Adrenal gland (tissue), 19 donors: ENCODE measurements at places on chromosomes 12 and 14.

DNA sequence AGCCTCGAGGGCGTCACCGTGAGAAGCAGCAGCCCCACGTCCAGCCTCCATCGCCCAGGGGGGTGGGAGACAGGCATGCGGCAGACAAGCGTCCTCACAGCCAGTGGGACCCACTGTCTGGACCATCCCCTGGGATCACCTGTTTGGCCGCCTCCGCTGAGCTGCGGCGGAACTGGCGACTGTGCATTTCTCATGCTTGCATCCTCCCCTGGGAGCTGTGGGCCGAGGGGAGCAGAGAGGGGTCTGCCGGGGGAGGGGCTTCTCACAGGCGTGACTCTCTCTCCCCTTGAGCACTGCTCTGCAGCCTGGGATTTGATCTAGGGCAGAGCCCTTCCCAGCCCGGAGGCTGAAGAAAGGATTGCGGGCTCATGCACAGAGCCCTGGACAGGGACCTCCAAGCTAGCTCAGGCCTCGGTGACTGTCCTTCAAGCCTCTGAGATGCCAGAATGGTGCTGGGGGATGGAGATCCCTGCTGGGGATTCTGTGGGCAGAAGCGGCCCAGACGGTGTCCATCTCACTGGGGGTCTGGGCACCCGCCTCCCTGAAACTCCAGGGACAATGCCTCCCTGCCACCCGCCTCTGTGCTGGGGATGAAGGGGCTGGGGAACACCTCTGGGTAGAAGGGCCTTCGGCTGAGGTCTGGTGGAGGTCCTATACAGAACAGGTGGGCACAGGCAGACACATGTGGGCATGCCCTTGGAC lies 61.1 kb downstream of the PRIMA1 start:
- DNase-seq, result no peak

- DNase-seq, result no peak
Observed at GRCh38 chr12:27274706-27275105, 30.6 kb downstream of the STK38L start.

DNA sequence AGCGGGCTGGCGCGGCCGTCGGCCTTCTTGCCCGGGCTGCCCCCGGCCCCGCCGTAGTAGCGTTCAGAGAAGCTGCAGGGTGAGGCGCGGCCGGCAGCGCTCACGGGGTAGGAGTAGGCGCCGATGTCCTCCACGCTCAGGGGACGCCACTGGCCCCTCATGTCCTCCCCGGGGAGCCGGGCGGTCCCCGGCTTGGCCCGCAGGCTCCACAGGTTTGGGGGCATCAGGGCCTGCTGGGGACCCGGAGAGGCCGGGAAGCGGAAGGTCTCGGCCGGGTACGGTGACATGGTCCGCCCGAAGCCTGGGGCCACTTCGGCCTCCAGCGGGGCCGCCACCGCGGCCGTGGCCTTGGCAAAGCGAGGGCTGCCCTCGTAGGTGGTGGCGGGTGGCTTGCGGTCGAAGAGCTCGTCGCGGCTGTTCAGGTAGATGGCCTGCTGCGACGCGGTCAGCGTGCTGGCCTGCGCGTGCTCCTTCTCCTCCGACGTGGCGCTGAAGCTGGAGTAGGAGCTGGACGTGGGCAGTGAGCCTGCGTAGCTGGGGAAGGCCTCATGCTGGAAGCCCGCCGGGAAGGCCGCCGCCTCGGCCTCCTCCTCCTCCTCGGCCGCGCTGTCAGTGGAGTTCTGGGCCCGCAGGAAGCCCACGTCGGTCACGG lies 48.7 kb downstream of the BEGAIN start:
- DNase-seq, result peak; percentile 13

GRCh38 chr12:25644979-25645378 lies 91.9 kb upstream of the LMNTD1 start:
- DNase-seq, result no peak

DNA sequence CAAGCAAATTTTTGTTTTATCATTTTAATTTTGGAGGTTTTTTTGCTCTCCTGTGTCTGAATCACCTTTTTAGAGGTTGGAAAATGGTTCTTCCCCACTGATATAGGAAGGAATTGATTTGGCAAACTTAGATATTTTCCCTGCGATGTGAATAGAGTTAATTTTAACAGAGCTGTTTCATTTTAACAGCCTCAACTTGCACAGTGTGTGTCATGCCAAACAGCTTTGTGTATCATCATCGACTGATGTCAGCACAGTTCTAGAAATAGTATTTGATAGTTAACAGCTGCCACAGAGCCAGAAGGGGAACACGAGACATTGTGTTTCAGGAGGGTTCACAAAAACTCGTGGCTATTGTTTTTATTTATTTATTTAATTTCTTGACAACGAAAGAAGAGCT lies 243.1 kb upstream of the FOXN3 start:
- DNase-seq, result no peak

DNA sequence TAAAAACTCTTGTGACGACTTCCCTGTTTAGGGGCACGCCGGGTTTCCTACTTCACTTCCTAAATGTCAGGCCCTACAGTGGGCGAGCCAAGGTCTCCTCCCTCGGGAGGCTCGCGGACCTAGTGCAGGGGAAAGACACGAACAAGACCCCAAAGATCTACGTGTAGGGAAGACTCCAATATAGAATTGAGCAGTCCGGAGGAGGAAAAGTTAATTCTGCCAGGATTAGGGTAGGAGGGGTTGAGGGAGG lies 564 bp downstream of the ATXN3 start:
- DNase-seq, result peak; percentile 64
